ENCODE measurements at places on chromosomes 16 and 17.

DNA sequence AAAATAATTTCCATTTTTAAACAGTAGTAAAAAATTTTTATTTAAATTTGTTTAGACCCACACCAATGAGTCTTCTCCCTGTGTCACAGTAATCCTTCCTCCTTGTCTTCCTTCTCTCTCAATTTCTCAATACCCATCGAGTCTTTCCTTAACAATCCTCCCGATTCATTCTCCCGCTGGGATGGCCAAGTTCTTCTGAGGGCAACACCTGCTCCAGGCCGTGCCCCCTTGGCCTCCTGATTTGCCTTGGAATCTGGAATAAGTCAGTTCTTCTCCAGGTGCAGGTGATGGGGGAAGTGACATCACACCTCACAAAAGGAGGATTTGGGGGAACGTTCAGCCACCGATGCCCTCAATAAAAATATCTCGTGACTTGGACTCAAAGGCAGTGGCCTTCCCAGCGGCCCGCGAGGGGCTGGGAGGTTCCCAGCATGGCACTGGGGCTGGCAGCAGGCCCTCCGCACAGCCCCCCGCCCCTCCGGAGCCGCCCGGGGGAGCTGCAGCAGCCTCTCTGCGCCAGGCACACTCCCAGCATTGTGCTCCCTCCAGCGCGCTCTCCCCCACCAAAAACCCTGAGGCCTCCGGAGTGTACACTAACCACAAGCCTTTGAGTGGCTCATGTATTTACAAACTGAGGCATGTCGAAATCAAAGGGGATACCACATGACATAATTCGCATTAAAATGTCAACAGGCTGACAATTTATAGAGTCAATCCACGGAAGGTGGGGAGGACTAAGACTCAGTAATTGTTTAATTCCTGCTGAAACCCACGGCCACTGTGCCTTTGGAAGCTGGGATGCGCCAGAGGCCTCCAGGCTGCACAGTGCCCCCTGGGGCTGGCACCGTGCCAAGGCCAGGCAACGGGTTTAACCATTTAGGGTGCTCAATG lies 120.5 kb downstream of the ZFHX3 start:
- no peak for DNase-seq

- DNase-seq, result no peak
Measured at GRCh38 chr16:84810518-84811273, 9.1 kb upstream of the CRISPLD2 start.

- DNase-seq, result no peak
Measured at GRCh38 chr16:65994291-65994690, 372.2 kb upstream of the CDH5 start.

GRCh38 chr16:2213817-2214718 lies 572 bp downstream of the PGP start:
- no peak for DNase-seq

- no peak for DNase-seq
Measured at GRCh38 chr16:64361753-64362152, 760.1 kb downstream of the CDH11 start.

DNA sequence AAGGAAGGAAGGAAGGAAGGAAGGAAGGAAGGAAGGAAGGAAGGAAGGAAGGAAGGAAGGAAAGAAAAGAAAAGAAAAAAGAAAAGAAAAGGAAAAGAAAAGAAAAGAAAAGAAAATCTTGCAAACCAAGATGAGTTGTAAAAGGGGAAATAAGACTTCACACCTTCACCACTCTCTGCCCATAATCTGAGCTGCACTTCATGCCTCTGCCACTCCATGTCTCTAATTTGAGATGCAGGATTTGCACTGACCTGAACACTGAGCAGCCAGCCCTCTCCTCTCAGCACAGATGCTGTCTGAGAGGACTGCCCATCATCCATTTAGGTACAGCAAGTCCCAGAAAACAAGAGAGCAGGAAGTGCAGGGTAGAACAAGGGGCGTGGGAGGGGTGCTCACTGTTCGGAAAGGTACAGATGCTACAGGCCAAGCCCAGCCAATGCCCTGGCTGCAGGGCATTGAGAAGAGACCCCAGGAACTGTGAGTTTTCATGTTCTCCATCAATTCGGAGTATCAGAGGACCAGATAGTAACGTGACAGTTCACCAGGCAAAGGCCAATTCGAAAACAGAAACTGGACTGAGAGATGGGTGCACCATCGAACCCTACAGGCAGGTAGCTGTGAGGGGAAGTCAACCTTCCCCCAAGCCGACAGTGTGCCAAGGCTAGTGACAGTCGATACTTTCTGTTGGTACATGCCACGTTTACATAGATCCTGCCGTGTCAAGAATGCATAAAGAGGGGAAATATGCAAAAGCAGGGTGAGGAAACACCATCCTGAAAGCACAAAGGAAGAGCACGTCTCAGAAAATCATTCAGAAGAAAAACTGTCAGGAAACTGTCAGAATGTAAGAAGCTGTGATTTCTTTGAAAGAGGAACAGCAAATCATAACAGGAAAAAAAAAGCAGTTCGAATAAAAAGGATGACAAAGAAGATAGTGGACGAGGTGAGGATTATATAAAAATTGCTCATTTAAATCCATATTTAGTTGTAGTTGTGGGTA lies 142.0 kb upstream of the RCVRN start:
- DNase-seq, result no peak

- DNase-seq, result no peak
Measured at GRCh38 chr16:57239107-57239506, 6.0 kb upstream of the ARL2BP start.

DNA sequence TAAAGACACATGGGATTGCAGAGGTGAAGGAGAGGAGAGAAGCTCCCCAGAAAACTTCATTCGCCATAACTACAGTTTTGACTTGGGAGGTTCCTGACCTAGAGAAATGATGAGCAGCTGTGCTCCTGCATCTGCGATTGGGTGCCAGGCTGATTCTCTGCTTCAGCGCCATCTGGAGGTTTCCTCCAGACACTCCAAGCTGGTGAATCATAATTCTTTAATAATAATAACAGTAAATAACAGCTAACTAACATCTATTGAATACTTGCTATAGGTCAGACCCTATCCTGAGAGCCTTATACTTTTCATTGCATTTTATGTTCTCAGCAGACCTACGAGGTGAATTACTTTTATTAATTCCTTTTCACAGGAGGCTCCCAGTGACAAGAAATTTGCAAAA lies 575.8 kb downstream of the TOX3 start:
- no peak for DNase-seq

GRCh38 chr16:14627078-14627477 lies 3.0 kb downstream of the PARN start:
- DNase-seq, result no peak

DNA sequence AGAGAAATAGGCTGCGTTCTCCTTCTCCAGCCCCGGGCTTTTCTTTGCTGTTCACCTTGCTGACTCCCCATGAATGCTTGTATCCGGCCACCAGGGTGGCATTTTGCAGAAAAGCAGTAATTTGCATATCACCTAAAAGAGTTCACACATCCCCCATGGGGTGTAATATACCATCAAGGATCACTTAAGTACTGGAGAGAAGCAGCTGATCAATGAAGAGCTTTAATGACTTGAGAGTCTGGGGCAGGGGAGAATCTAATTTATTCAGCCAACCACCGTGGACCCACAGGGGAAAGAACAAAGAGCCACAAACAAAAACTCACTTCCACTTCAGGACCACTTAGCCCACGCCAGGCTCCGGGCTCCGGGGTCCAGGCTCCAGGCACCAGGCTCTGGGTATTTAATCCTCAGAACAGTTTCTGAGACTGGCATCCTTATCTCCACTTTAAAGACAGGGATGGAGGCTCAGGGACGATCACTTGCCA lies 33.9 kb upstream of the SEC14L1 start:
- no peak for DNase-seq

- DNase-seq, result no peak
Measured at GRCh38 chr17:79518585-79519523, 92.0 kb downstream of the RBFOX3 start.

- DNase-seq, result no peak
Measured at GRCh38 chr17:42233994-42234393, 39.7 kb upstream of the GHDC start.

- DNase-seq, result no peak
Measured at GRCh38 chr17:58677194-58677880, 14.5 kb downstream of the TEX14 start.

All from T follicular helper cell (primary cell).